Articular chondrocyte of knee joint (primary cell): ENCODE measurements at places on chromosomes 16 and 17. TPM values are rescaled to one million over a fixed set of nuclear protein-coding genes. Genes with fewer than 3 reads are reported as not detected.

MYH13 gene
- total RNA-seq, result not detected in 2 replicates

EME1 gene
- total RNA-seq, result 3.0 and 3.1 TPM in 2 replicates

CFAP119 gene
- 2.1 and 2.2 TPM in 2 replicates for total RNA-seq

SPATA32 gene
- 0.13 TPM in 1 of 2 replicates, not detected in the other for total RNA-seq

CCL7 gene
- total RNA-seq, result 3.9 and 6.0 TPM in 2 replicates

PIPOX gene
- 1.2 and 2.4 TPM in 2 replicates for total RNA-seq

OTOP3 gene
- not detected in 2 replicates for total RNA-seq

ZFHX3 gene
- total RNA-seq, result 15.9 and 17.0 TPM in 2 replicates

PNMT gene
- total RNA-seq, result not detected in 2 replicates

CD79B gene
- 7.5 and 14.1 TPM in 2 replicates for total RNA-seq

ZPBP2 gene
- total RNA-seq, result not detected in 2 replicates

TBC1D3K gene
- not detected in 2 replicates for total RNA-seq

AATK gene
- total RNA-seq, result under 0.01 and 0.22 TPM in 2 replicates

TMEM101 gene
- total RNA-seq, result 25.3 and 33.9 TPM in 2 replicates

HBA1 gene
- total RNA-seq, result not detected in 2 replicates

NLGN2 gene
- 6.9 and 8.6 TPM in 2 replicates for total RNA-seq

EXOSC6 gene
- 24.3 and 25.1 TPM in 2 replicates for total RNA-seq

TEDC2 gene
- 1.8 TPM in 2 replicates for total RNA-seq

ARHGAP23 gene
- total RNA-seq, result 53.6 and 58.0 TPM in 2 replicates

CCL23 gene
- total RNA-seq, result not detected in 2 replicates

ATP6V0D1 gene
- 86.0 and 99.0 TPM in 2 replicates for total RNA-seq

MT1H gene
- total RNA-seq, result not detected in 2 replicates

HP gene
- total RNA-seq, result 0.11 TPM in 1 of 2 replicates, not detected in the other

ZNF768 gene
- 15.3 and 18.1 TPM in 2 replicates for total RNA-seq

FNDC8 gene
- not detected in 2 replicates for total RNA-seq

KRT14 gene
- total RNA-seq, result 0.78 and 1.6 TPM in 2 replicates

BHLHA9 gene
- not detected in 2 replicates for total RNA-seq

CDH11 gene
- 278 and 468 TPM in 2 replicates for total RNA-seq

CCL4L2 gene
- total RNA-seq, result not detected in 2 replicates

PPM1E gene
- total RNA-seq, result under 0.01 TPM in 1 of 2 replicates, not detected in the other

AXIN2 gene
- 13.5 and 19.0 TPM in 2 replicates for total RNA-seq

HOXB3 gene
- total RNA-seq, result under 0.01 TPM in 1 of 2 replicates, not detected in the other

ICAM2 gene
- total RNA-seq, result 5.1 and 8.3 TPM in 2 replicates

PIK3R5 gene
- total RNA-seq, result not detected in 2 replicates

RAD51C gene
- 17.4 and 25.0 TPM in 2 replicates for total RNA-seq

TNRC6A gene
- total RNA-seq, result 49.1 and 54.9 TPM in 2 replicates

TVP23A gene
- total RNA-seq, result under 0.01 and 0.11 TPM in 2 replicates

ADAM11 gene
- total RNA-seq, result under 0.01 and 0.13 TPM in 2 replicates

TMEM114 gene
- total RNA-seq, result not detected in 2 replicates

CD300A gene
- total RNA-seq, result not detected in 2 replicates

RASL10B gene
- total RNA-seq, result 0.91 and 1.4 TPM in 2 replicates

AP1G1 gene
- 101 and 103 TPM in 2 replicates for total RNA-seq

TAC4 gene
- total RNA-seq, result not detected in 2 replicates

CD300LG gene
- total RNA-seq, result not detected in 2 replicates

NPIPB13 gene
- 1.9 and 4.1 TPM in 2 replicates for total RNA-seq

MEIOB gene
- 0.32 and 0.39 TPM in 2 replicates for total RNA-seq

PSMD7 gene
- total RNA-seq, result 55.2 and 68.7 TPM in 2 replicates

SRCIN1 gene
- under 0.01 and 0.11 TPM in 2 replicates for total RNA-seq

MRPL10 gene
- 31.5 and 33.6 TPM in 2 replicates for total RNA-seq

SLC6A2 gene
- total RNA-seq, result not detected in 2 replicates

CD300H gene
- total RNA-seq, result not detected in 2 replicates

PTX4 gene
- not detected in 2 replicates for total RNA-seq

EVPLL gene
- not detected in 2 replicates for total RNA-seq

PIGL gene
- 20.4 and 29.0 TPM in 2 replicates for total RNA-seq

PLLP gene
- total RNA-seq, result under 0.01 TPM in 2 replicates

CA10 gene
- not detected in 2 replicates for total RNA-seq

KRT40 gene
- total RNA-seq, result not detected in 2 replicates
